ENCODE measurements at places on chromosomes 1 and 21.

GRCh38 chr1:9225411-9225785 is 9.2 kb upstream of the H6PD start:
- no peak for DNase-seq

DNA sequence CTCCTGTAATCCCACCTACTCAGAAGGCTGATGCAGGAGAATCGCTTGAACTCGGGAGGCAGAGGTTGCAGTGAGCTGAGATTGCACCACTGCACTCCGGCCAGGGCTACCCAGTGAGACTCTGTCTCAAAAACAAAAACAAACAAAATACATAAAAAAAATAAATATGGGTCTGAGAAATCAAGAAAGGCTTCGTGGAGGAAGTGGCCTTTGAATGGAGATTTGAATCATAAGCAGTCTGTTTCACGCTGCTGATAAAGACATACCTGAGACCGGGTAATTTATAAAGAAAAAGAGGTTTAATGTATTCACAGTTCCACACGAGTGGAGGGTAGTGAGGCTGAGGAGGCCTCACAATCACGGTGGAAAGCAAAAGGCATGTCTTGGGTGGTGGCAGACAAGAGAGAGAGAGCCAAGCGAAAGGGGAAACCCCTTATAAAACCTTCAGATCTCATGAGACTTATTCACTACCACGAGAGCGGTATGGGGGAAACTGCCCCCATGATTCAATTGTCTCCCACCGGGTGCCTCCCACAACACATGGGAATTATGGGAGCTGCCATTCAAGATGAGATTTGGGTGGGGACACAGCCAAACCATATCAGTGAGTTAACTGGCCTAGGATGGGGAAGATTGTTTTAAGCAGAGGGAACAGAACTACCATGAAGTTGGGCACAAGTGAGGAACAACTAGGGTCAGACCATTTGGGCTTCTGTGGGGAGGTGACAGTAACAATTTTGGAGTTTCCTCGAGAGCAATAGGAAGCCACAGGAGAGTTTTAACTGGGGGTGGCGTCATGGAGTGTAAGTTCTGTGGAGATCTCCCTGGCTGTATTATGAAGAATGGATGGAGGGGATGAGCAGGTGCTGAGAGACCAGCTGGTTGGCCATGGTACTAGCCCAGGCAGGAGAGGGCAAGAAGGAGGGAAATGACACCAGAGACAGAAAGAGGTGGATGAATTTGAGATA is 22.2 kb upstream of the WNT4 start:
- no peak for DNase-seq

DNA sequence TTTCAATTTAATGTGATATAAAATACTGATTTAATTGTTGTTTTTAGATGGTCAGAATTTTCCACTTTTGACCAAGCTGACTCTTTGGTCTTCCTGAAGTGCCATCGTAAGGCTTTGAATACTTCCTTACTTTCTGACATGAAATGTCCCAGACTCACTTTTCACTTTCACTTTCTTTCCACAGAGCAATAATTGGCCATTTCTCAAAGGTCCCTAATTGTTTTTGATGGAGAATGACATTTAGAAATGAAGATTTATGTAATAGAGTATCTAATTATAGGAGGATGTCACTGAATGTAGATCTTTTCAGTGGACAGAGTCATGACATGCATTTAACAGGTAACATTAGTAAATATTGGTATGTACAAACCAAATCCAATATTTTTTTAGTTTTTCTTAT is 1141.6 kb downstream of the KCNT2 start:
- DNase-seq = no peak

DNA sequence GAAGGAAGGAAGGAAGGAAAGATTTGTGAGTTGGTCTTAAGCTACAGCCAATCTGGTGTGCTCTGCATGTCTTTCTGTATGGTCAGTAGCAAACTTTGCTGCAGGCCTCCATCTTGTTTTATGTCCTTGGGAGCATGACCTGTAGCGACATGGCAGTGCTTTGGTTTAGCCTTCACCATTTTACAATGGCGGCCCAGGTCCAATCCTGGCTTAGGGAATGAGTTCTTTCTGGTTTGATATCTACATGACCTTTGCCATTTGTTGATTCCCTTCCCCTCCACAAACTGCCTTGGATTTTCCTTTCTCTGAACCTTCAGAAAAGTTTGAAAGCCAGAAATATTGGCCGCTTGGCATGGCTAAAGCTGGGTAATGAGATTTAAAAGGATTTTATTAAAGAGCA is 30.5 kb upstream of the TSPEAR start:
- no peak for DNase-seq

DNA sequence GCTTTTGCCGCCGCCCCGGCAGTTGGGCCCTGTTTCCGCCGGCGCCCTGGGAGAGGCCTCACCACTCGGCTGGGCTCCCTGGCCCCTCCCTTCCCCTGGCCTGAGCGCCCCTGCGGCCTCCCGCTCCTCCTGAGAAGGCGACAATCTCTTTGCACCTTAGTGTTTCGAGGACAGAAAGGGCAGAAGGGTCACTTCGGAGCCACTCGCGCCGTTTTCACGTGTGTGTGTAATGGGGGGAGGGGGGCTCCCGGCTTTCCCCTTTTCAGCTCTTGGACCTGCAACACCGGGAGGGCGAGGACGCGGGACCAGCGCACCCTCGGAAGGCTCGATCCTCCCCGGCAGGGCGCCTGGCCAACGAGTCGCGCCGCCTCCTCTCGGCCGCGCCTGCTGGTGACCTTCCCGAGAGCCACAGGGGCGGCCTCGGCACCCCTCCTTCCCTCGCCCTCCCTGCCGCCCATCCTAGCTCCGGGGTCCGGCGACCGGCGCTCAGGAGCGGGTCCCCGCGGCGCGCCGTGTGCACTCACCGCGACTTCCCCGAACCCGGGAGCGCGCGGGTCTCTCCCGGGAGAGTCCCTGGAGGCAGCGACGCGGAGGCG is 432 bp upstream of the SIM2 start:
- DNase-seq = no peak

DNA sequence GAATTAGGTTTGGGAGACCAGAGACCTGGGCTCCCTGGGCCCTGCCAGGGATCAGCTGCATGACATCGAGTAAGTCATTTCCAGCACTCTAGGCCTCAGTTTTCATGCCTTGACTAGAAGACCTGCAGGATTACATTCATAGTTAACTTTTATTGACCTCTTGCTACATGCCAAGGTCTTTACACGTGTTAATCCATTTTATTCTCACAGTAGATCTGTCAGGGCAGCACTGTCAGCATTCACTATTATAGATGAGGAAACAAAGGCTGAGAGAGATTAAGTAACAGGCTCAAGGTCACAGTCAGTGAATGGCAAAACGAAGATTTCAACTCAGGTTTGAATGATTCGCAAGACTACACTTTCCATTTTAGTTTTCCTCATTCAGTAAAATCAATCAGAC is 37.0 kb downstream of the PGM1 start:
- DNase-seq = no peak

GRCh38 chr1:25898223-25899015 is 7.8 kb downstream of the STMN1 start:
- no peak for DNase-seq

- DNase-seq = no peak
Observed at GRCh38 chr1:167251472-167251871, 30.8 kb downstream of the POU2F1 start.

GRCh38 chr1:69513601-69514000 is 54.1 kb upstream of the LRRC7 start:
- no peak for DNase-seq

DNA sequence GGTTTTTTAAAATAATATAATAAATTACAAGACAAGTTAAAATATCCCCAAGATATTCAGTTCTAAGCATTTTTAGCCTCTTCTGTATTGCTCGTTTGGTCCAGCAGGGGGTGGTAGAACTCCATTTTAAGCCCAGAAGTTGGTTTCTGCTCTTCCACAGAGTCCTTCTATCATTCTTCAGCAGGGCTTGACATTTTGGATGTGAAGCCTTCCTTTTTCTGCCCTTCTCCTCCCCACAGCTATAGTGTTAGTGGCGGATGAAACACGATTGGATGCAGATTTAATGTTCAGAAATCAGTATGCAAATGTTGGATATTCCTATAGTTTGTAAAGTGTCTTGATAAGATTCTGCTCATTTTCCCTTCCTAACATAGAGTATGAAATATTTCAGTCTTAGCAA is 1.4 kb downstream of the NCAM2 start:
- DNase-seq = peak; percentile 48

DNA sequence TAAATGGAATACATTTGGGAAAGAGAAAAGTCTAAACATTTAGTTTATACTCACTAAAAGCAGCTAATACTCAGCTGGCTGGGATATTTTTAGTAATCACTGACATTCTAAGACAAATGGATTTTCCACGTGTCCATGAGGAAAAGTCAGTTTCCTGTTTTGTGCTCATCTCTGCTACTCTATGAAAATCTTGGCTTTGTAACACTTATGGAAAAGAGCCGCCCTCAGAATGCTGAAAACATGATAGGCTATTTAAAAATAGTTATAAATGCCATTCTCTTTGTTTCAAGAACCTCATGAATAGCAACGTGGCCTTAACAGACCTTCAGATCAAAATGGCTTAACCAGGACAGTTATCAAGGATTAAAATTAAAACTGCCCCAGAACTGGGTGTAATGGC is 29.9 kb downstream of the MRAP start:
- DNase-seq = no peak

GRCh38 chr1:6612641-6613360 is 730 bp upstream of the PHF13 start:
- no peak for DNase-seq

- DNase-seq = no peak
Observed at GRCh38 chr1:246128494-246129069, 378.5 kb downstream of the SMYD3 start.

- DNase-seq = no peak
Observed at GRCh38 chr1:241997401-241997998, 1.4 kb downstream of the MAP1LC3C start.

- DNase-seq = no peak
Observed at GRCh38 chr1:63688302-63688890, 85.4 kb upstream of the ROR1 start.

DNA sequence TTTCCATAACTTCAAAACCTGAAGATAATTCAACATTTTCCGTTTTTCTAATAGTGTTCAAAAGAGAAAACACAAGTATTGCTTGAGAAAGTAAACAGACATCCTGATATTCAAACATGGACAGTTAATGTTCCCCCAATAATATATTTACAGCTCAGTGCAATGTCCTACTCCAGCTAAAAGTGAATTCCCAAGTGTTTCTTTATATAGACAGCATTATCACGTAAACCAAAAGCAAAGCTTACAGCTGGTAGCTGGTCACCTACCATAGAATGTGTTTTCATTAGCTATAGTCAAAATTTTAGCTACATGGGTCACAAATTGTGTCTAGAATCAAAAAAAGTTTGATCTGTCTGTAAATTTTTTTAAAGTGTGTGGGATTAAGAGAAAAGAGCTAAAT is 34.9 kb downstream of the WLS start:
- peak; percentile 80 for DNase-seq

- no peak for DNase-seq
Observed at GRCh38 chr1:2540816-2541492, 10.9 kb upstream of the HES5 start.

DNA sequence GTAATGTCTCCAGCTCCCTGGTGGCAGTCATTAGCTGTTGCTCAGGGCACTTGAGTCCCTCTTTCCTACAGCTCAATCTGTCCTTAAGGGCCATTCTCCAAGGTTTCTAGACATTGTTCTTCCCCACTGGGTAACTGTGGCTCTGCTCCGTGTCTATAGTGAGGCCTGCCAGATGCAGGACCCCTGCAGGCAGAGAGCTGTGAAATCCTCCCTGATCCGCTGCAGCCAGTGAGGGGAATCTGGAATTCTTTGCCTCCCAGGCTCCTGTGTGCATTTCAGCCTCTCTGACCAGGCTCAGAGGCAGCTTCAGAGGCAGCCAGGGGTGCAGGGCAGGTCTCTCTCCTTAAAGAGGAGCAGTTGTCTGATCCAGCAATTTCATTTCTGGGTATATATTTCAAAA is 14.4 kb upstream of the IGSF21 start:
- DNase-seq = no peak

- DNase-seq = no peak
Observed at GRCh38 chr1:97925151-97925550, 4.3 kb upstream of the DPYD start.

DNA sequence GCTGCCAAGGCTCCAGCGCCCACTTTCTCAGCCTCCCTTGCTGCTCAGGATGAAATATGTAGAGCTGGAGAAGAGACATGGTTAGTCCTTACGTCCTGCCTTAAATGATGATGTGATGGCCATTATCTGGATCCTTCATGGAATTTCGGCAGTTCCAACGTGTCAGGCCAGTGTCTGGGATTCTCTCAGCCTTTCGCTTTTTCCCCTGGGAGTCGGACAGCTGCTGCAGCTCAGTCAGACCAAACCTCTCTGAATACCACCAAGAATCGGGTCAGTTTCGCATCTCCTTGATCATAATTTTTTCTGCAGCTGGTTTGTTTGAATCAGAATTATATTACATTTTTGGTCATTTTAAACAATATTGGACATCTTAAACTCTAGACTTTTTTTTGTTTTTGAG is 22.3 kb upstream of the KLHDC8A start:
- no peak for DNase-seq

DNA sequence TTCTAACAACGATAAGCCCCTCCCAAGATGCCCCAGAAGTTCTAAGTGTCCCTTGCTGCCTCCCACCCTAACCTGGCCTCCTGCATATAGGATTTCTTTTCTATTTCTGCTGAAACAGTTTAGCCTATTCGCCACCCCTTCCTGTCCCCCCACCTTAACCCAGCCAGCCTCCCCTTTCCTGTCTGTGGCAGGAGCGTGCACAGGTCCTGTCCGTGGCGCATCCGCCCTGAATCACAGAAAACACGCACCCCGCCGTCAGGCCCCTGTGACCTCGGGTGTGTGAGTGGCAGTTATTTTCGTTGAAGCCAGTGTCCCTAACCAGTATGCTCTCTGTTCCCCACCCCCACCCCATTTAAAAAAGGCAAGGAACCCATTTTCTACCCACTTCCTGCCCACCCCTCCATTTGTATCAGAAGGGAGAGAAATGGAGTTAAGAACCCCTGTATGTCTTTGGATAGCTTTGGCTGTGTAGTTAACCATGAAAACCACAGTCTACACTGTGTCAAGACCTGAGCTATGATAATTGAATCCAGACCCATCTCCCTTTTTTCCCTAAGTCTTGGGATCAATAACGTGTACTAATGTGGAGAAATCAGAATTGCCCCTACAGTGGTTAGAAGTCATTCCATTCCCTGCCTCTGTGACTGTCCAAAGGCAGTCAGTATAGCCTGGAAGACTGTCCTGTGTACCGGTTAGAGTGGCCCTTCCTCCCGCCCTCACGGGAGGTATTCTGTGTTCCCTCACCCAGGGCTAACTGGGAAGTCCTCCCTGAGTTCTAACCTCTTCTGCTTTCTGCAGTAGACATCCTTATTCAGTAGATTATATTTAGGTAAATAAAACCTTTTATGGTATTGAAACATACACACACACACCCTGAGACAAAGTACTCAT is 1.8 kb downstream of the PLEKHO1 start:
- DNase-seq = no peak

DNA sequence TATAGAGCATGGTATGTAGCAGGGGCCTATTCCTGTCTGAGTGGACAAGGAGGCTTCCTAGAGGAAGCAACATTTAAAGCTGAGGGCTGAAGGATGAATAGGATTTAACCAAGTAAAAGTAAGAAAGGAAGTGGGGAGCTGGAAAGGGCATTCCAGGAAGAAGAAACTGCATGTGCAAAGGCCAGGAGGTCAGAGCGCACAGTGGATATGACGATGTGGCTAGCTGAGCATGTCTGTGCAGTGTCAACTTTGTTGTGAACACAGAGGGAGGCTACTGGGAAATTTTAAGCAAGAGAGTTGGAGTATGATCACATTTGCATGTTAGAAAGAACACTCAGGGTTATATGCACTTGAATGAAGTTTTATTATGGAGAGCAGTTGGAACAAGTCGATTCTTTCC is 28.6 kb upstream of the JUN start:
- DNase-seq = no peak

GRCh38 chr1:228922722-228923376 is 187.6 kb downstream of the RHOU start:
- no peak for DNase-seq
